ENCODE measurements at places on chromosomes 11 and 22.

DNA sequence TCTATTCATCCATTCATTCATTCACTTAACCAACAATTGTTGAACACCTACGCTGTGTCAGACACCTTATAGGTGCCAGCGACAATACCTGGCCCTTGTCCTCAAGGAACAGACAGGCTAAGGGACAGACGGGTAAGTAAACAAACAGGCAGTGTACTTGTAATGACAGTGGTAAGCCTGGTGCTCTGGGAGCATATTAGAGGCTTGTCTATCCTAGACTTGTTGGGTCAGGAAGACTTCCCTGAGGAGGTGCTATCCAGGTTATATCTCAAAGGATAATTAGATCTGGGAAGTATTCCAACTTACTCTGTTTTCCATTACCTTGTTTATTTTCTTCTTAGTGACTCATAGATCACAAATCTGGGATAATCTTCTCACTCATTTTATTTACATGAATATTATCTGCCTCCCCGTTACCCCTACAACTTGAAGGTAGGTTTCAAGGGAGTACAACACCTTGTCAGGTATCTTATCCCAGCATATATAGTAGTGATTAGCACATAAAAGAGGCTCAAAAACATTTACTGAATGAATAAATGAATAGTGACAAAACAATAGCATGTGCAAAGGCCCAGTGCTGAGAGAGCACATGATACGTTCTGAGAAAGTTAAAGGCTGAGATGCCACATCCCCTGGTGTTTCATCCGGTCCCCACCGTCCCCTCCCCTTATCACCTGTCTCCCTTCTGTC lies 75.3 kb upstream of the NCAM1 start:
- no peak for DNase-seq

DNA sequence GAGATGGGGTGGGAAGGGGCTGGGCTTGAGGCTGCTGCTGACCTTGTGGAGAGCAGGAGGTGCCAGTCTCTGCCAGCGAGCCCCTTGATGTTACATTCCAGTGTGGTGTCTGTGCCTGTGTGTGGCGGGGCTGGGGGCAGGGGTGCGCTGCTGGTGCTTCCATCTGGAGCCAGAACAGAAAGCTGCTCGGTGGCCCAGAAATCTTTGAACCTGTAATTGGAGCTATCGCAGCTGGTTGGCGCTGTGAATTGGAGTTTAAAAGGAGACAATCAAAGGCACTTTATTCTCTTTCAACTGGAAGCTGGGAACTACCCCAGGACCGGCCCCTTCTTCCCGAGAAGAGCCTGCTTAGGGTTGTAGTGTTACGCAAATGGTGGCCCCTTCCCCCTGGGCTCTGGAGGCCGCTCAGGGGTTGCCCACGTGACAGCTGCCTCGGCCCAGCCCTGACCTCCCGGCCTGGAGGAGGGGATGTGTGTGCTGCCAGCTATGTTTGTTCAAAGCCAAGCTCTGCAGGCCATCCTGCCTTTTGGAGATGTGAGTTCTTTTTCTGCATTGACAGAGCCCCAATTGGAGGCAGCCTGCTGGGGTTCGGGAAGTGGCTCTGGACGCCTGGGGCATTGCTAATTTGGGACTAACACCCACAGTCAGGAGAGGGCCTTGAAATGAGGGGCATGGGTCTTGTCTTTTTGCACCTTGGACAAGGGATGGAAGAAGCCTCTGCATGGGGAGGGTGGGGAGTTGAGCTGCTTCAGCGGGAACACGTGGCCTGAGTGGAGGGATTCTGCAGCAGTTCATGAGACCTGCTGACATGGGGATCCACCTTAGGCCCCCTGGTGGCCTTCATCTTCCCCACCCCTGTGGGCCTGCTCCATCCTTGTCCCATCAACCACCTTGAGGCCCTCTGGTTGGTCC lies 14.0 kb upstream of the ARSA start:
- DNase-seq, result no peak

- DNase-seq, result no peak
These were observed 41.8 kb upstream of the AMPD3 start for GRCh38 chr11:10413268-10413667.

DNA sequence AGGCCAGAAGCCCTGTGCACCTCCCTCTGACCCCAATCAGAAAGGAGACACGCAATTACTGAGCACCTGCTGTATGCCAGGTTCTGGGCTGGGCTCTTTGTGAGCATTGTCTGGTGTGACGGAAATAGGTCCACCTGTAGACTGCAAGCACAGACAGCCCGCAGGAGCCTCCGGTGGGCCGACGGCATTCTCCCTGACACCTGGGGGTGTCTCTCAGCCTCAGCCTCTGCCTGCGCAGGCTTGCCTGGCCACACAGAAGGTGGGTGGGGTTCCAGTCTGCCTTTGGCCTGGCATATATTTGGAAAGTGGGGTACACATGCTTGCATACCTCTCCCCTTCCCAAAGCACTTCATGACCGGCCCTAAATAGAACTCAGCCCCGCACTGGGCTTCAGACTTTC lies 129.3 kb downstream of the BUD13 start:
- no peak for DNase-seq

DNA sequence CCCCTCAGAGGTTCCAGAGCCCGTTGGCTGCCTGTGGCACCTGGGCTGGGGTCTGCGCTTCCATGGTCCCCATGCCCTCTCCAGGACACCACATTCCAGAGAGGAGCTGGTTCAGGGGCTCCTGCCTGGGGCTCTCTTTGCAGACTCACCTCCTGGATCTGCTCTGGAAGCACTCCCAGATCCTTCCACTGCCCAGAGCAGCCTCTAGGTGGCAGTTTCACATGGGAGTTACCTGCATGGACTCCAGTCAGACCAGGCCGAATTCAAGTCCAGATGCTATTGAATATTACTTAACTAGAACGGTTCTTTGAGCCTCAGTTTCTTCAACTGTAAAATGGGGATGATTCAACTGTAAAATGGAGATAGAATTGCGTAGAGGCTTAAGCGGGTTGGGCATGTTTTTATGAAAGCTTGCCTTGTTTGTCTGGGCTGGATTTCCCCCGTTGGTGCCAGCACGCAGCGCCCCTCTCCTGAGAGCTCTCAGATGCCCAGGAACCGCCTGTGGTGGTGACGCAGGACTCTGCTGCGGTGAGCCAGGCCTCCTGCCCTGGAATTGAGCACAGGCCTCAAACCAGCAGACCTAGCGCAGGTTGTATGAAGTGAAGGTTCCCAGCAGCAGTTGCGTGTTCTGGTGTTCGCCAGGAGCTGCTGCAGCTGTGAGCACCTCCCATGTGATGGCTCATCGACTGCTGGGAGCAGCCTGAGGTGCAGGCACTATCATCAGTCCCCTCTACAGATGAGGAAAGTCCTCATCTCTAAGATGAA lies 44.2 kb downstream of the LMO1 start:
- no peak for DNase-seq

GRCh38 chr11:19283991-19284390 lies 43.2 kb upstream of the E2F8 start:
- DNase-seq, result no peak

- no peak for DNase-seq
These were observed 2.1 kb downstream of the TRIM29 start for GRCh38 chr11:120135838-120136237.

DNA sequence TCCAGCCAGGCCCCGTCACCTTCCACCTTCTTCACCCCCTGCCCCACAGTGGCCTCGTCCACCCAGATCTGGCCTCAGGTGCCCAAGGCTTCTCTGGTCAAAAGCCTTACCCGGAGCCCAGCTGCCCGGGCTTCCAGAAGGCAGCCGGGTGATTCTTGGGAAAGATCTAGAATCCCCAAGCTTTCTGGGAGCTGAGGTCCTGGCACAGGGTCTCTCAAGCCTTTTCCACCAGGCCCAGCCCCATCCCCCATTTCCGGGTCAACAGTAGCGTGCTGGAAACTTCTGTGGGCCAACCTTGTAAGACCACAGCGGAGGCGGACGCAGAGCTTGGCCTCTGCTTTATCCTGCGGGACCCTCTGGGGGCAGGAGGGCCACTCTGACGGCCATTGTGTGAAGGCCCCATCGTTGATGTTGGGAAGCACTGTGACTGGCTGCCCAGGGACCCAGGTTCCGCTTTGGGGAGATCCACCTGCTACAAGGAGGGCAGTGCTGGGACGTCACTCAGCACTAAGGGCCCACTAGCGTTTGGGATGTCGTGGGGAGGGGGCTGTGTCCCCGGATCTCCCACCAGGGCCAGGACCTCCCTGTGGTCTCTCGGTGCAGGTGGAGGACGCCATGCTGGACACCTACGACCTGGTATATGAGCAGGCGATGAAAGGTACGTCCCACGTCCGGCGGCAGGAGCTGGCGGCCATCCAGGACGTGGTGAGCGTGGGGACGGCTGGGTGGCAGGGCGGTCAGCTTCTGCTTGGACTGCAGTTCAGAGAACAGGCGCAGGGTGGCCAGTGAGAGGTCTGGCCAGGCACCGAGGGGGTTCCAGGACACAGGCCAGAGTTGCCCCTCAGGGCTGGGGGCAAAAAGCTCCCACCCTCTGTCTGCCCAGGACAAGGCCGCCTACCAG lies 11.5 kb downstream of the TSPAN32 start:
- no peak for DNase-seq

- DNase-seq, result no peak
These were observed 302.7 kb downstream of the DDX10 start for GRCh38 chr11:108967571-108967970.

DNA sequence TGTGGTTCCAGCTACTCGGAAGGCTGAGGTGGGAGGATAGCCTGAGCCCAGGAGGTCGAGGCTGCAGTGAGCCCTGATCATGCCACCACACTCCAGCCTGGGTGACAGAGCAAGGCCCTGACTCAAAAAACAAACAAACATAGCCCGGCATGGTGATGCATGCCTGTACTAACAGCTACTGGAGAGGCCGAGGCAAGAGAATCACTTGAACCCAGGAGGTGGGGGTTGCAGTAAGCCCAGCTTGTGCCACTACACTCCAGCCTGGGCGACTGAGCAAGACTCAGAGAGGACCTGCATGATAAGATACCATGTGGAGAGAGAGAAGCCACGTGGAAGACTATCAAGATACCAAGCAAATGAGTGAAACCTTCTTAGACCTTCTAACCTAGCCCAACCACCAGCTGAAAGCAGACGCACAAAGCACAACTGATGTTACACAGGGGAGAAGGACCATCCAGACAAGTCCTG lies 36.1 kb downstream of the AMBRA1 start:
- no peak for DNase-seq

GRCh38 chr11:11107076-11107723 lies 245.8 kb downstream of the CSNK2A3 start:
- no peak for DNase-seq

GRCh38 chr22:36252754-36253522 lies at the start of gene APOL1:
Gene APOL1, plus strand, starts transcription at chr22:36253133. Its CDS starts 1,823 bp downstream, at chr22:36254956.
- DNase-seq, result no peak

DNA sequence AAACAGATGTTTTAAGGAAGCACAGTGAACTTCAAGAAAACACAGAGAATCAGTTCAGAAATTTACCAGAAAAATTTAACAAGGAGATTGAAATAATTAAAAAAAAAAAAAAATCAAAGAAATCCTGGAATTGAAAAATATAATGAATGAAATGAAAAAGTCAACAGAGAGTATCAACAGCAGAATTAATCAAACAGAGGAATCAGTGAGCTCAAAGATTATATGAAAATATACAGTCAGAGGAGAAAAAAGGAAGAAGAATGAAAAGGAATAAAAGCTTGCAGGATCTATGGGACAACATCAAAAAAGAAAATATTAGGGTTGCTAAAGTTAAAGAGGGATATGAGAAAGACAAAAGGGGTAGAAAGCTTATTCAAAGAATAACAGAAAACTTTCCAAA lies 82.3 kb downstream of the XRRA1 start:
- no peak for DNase-seq
